ENCODE measurements at places on chromosomes 3 and 15. TPM values are rescaled to one million over a fixed set of nuclear protein-coding genes. Genes with fewer than 3 reads are reported as not detected.

DNA sequence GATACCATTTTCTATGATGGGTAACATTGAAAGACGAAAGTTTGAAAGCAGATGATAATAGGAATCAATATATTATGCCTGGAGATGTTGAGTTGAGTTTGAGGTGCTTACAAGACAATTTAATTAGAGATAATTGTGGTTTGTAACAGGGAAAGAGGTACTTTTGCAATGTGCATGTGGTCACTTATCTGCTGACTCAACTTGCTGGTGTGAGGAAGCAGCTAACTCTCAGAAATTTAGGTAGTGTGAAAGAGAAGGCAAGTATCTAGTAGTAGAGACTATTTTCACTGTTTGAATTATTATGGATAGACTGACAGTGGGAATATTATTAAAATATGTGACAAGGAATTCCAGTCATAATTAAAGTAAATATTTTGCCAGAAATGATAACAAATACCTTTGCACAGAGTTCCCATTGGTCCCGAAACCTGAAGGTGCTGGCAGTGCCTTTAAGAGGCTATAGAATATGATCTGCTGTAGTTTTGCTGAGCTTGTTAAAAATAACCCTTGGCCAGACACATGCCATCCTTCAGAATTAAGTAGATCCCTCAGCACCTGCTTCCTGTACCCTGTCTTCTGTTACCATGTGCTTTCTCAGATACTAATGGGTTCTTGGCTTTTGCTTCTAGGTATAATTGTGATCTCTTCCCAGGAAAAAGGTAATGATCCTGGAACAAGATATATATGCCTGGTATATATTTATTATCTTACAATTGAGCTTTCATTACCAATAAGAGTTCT lies 315.9 kb downstream of the BCHE start:
- peak; percentile 1 for DNase-seq

- no peak for DNase-seq
Observed at GRCh38 chr15:87500240-87500639, 756.3 kb downstream of the NTRK3 start.

GRCh38 chr15:95449230-95449628 lies 881.3 kb upstream of the NR2F2 start:
- DNase-seq, result no peak

DNA sequence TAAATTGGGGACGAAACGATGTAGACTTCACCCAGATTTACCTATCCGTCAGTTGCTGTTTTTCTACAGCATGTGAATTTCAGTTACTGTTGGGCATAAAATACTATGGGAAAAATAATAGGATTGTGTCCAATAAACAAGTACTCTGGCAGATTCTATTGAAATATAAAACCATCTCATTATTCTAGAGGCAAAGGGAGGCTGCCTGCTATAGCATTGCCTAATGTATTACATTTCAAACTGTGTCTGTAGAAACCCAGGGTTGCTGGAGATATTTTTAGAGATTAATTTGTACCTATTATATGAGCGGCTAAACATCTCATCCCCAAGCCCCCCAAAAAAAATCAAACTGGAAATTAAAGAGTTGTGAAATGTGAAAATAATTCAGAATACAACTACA lies 159.6 kb upstream of the IL12A start:
- no peak for DNase-seq

GRCh38 chr15:32746116-32746857 lies 28.5 kb downstream of the GREM1 start:
- no peak for DNase-seq

GRCh38 chr15:96818861-96819260 lies 488.4 kb downstream of the NR2F2 start:
- DNase-seq, result no peak

GRCh38 chr15:77430213-77430612 lies 9.5 kb downstream of the HMG20A start:
- DNase-seq, result no peak

GRCh38 chr3:52154135-52155094 lies at the start of gene POC1A:
TSS of gene POC1A (minus strand) at chr3:52154423. CDS start at chr3:52154372, 51 bp downstream.
- peak; percentile 90 for DNase-seq

- peak; percentile 38 for DNase-seq
Observed at GRCh38 chr15:45333550-45333949, 44.8 kb downstream of the GATM start.

GRCh38 chr3:129261894-129262293 lies 12.5 kb downstream of the COPG1 start:
- no peak for DNase-seq

DNA sequence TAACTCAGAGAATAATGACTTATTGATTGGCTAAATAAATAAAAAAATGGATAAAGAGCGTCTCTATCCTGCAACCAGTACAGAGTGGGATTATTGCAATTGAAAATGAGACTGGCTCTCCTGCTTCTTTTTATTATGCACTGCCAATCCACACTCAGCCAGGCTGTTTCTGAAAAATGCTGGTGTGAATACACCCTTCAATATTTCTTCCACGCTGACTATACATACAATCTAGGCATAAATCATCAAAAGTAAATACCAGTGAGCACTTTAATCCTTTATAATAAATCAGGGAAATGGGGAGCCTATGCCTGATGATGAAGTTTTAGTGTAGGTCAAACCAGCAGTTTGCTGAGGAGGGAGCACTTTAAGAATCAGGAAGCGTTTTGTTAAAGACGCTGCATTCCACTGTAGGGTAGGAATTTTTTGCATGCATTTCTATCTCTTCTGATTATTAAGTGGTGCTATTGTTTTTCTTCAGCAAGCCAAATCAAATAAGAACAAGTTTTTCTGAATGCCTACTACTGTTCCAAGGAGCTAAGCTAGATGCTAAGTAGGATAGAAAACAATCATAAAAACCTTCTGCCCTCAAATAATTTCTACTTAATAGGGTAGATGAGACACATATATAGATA lies 781.5 kb downstream of the TBL1XR1 start:
- no peak for DNase-seq

- no peak for DNase-seq
Observed at GRCh38 chr15:42352401-42352800, 6.9 kb upstream of the CAPN3 start.

GRCh38 chr3:186821429-186822387 lies 15.4 kb upstream of the RFC4 start:
- DNase-seq, result peak; percentile 29

DNA sequence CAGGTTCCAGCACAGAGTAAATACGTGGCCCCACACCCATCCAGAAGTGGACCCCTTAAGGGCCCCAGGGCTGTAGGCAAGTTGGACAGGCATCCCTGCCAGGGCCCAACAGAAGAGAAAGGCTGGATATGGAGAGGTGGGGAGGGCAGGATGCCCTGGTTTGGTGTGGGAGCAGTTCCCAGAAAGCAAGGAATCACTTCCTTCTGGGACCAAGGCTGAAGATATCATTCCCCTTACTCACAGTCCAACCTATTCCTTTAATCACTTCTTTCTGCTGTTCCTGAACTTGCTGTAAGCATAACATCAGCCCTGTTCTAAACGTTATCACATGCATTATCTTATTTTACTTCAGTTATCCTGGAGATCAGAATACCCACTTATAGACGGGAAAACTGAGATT lies 6.1 kb upstream of the MESP2 start:
- no peak for DNase-seq

DNA sequence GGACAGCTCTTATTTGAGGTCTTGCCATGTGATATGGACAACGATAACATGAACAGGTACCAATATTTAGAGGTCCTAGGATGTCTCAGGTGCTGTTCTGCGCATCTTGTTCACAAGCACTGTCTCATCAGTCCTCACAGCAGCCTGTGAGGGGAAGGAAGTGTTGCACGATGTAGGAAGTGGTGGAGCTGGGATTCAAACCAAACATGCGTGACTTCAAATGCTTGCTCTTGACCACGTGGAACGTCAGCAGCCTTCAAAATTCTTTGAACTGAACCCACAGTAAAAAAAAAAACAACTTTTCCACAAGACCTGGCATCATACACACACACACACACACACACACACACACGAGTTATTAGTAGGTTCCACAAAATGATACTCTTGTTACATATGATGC lies 153.4 kb upstream of the SMAD3 start:
- DNase-seq, result no peak

DNA sequence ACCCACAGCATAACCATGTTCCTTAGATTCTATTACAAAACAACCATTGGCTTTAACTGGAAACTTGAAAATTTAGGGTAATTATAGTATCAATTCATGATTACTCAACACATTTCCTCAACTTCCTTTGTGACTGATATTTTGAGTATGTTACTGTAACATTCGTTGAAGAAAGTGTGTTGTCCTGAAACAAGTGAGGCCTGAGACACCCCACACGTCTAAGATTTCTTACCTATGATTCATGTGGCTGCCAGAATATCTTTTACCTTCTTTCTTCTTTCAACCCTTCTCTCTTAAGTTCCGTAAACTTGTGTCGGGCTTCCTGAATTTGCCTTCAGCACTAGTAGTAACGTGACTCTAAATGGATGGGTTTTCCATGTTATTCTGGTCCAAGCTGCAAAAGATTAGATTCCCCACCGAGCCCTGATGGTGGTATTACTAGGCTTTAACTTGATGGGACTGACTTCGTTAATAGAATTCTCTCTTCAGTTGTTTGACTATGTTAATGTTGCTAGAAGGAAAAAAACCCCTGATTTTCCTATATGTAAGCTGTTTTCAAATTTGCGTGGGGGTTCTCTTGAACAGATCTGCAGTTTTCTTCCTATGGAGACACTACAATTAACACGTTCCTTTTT lies 296.0 kb upstream of the ICE2 start:
- DNase-seq, result no peak

DNA sequence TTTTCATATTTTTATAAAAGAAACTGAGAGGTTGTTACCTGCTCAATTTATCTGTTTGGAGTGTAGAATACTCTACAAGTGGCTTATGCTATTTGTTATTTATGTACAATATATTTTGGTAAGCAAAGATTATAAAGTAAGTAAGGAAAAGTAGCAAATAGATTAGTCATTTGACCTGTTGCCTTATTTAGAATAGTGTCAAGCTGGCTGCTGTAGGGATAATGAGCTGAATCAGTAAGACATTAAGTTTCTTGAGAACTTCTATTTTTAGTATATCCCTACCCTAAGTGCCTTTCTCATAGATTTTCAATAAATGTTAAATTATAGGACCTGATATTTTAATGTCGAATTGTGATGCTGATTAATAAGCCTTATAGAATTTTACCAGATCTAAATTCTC lies 37.2 kb downstream of the ECT2 start:
- no peak for DNase-seq

DNA sequence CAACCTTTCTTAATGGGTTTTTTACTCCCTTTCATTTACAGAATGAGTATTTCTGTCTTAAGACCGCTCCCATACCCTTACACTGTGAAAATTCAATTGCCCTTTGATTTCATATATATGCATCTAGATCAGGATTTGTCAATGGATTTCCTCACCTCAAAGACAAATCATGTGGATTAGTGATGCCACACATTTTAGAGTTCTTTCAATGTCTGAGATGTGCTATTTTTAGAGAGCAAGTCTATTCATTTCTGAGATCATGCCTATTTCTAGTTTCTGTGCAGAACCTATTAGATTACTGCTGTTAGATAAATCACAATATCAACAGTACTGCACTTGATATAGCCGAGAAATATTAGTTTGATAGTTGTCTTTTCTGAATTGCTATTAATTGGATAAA lies 137.3 kb downstream of the GABRB3 start:
- no peak for DNase-seq

DNA sequence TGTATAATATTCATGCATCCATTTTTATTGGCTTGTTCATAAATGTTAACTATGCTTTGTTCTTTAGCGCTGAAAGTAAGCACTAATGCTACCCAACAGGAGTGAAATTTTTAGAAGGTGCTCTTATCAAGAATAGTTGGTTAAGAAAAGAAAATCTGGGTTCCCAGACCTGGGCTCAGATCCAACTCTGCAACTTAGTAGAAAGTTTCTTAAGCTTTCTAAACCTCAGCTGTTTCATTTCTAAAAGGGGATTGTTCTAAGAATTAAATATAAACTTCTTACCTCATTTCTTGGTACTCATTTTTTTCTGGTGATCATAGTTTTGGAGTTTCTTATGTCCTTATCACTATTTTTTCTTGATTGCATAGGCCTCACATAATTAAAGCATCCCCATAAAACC lies 12.1 kb downstream of the ARPP21 start:
- DNase-seq, result no peak

DNA sequence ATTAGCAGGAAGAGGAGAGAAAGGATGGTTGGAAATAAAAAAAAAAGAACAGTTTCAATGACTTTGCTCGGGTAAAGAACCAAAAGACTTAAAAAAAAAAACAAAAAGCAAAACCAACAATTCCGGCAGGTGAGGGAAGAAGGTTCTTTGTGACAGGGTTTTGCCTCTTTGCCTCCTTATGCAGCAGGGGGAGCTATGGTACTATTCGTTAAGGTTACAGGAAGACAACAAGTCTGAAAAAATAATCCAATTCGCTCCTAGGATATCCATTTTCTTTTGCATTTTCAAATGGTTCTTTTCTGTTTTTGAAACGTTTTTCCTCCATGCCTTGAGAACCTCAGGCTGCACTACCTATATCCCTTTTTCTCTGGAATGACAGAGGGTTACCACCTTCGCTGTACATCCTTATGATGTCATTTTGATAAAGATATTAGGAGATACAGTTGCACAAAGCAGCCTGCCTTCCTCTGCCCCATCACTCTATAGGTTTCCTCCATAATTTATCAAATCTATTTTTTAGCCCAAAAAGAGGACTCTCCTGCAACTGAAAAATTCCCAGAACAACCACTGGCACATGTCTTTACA lies 55.0 kb downstream of the CFAP20DC start:
- DNase-seq, result peak; percentile 60

DNA sequence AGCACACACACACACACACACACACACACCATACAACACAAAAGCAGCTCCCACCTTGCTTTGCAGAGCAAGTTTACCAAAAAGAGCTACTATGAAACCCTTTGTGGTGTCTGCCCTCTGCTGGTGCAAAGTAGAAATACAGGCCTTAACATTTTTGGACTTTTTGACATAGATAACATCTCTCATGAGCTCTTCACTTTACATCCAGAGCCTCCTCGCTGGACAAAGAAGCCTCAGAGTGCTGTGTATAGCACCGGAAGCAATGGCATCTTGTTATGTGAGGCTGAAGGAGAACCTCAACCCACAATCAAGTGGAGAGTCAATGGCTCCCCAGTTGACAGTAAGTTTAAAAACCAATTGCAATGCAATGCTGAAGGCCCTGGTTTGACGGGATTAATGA lies 157.9 kb downstream of the CHL1 start:
- DNase-seq, result peak; percentile 43

DNA sequence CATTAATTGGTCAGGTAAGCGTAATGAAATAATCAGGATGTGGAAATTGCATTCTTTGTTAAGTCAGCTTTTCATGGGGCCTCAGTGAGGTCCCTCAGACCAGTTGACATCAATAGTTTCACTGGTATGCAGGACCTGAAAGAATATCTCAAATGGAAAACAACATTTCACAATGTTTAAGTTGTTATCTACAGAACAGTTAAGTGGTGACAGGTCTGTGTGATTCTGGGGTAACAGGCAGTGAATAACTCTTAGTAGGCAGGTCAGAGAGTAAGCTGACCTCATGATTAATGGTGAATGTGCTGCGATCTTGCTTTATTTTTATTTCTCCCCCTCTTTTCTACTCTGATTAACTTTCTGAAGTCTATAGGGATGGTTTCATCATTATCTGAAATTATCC lies 28.9 kb upstream of the ACP3 start:
- DNase-seq, result no peak

The MEGF11 gene
- polyA plus RNA-seq, result 0.40 TPM

The GOLGA8K gene
- 0.60 TPM for polyA plus RNA-seq

The MUC20 gene
- 14.8 TPM for polyA plus RNA-seq

The ZNF710 gene
- 20.5 TPM for polyA plus RNA-seq

The NAALADL2 gene
- polyA plus RNA-seq, result 8.8 TPM

The FSIP1 gene
- polyA plus RNA-seq, result 0.11 TPM

The SENP5 gene
- 27.5 TPM for polyA plus RNA-seq

The TMEM212 gene
- polyA plus RNA-seq, result not detected

The CCDC39 gene
- polyA plus RNA-seq, result 1.9 TPM

The CIAO2A gene
- polyA plus RNA-seq, result 39.1 TPM

The SPINK8 gene
- not detected for polyA plus RNA-seq

Measured in muscle of arm (tissue), 14 donors.